CD4-positive, alpha-beta T cell treated with Interferon gamma for 1 hour (primary cell): ENCODE measurements at places on chromosomes 3 and 15.

GRCh38 chr3:151697496-151697895, 36.2 kb upstream of the AADACL2 start:
- DNase-seq = no peak

- DNase-seq = no peak
These were observed 3.0 kb downstream of the TRPM1 start for GRCh38 chr15:31098491-31098917.

- DNase-seq = no peak
These were observed 171.8 kb upstream of the CDIN1 start for GRCh38 chr15:36407647-36408046.

DNA sequence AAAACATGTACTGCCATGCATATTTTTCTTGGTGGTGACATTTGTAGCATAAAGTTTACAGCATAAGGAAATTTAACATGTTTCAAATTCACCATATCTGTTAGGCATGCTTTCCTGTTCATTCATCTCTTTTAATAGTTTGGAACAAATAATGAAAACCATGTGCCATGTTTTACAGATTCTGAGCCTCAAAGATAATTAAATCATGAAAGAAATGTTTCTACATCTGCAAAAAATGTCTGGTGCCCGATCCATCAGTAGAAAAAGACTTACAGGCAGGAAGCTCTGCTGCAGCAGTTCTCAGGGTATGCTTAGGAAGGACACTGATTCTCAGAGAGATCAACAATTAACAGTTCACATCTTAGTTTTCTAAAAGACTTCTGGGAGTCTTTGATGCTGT, 316.2 kb downstream of the IL5RA start:
- no peak for DNase-seq

DNA sequence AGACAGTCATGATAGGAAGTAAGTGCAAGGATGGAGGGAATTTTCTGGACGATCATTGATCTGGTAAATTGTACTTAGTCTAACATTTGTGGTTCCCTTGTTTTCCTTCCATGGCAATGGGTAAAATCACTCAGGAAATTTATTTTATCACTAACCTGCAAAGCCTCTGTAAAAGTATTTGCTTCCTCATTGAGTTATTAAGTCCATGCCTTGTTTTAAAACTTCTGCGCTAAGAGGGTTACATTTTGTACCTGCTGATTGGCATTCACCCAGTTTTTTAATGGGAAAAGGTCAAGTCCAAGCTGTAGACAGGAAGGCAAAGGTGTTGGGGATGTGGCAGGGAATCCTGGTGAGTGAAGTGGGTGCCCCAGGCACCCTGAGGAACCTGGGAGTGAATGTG, 146.2 kb upstream of the NR2F2 start:
- DNase-seq = no peak

DNA sequence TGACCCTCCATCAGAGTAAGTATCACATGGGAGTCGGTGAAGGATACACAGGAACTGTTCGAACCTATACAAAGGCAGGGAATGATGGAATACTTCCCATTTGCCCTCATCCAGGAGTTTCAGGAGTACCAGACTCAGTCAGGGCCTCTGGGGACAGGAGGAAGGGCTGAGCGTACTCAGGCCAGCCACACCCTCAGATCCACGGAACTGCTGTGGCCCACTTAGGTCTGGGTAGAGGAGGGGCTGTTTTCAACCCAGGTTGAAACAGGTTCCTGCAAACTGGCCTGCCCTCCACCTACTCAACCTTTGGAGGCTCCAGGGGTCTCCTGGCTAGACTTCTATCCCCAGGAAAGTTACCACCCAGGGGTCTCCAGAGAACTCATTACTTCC, 6.7 kb upstream of the IGDCC3 start:
- DNase-seq = no peak

- DNase-seq = no peak
These were observed 89.9 kb downstream of the LRTM1 start for GRCh38 chr3:54837964-54838363.

DNA sequence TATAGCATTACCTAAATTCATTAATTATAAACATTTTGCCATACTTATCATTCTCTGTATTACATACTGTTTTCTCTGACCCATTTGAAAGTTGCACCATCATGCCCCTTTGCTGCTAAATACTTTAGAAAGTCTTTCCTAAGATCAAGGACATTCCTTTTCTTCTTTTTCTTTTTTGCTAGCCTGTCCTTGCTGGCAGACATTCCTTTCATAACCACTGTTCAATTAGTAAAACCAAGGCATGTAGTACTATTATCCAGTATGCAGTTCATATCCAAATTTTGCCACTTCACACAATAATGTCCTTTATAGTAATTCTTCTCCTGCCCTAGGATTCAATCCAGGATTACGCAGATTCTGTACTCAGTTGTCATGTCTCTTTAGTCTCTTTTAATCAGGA, 321.0 kb upstream of the C2CD4B start:
- DNase-seq = no peak

DNA sequence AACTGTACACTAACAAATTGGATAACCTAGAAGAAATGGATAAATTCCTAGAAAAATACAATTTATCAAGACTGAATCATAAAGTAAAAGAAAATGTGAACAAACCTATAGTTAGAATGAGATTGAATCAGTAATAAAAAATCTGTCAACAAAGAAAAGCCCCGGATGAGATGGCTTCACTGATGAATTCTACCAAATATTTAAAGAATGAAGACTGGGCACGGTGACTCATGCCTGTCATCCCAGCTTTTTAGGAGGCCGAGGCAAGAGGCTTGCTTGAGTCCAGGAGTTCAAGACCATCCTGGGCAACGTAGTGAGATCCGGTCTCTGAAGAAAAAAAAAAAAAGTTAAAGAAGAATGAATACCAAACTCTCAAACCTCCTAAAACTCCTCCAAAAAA, 17.7 kb upstream of the AP4E1 start:
- DNase-seq = no peak

GRCh38 chr15:42020713-42021273, at the start of gene PLA2G4E:
PLA2G4E (minus strand) TSS chr15:42021042; CDS start chr15:42021030, 12 bp downstream.
- no peak for DNase-seq
